ENCODE measurements at places on chromosomes 13 and 19.

DNA sequence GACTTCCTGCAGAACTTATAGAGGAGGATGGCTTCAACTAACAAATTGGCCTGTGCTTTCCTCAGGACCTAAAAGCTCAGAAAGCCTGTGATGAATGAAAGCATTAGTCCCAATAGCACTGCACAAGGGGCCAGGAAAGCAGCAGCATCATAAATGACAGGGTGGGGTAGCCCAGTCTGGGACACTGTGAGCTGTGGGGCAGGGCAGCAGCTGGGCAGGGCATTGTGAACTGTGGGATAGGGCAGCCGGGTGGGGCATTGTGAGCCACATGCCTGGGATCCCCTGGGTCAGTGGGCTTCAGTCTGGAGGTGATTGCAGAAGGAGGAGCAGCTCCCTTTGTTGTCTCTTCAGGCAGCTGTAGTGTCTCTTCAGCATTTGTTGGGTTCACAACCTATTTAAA lies 1276.8 kb downstream of the UQCRFS1 start:
- no peak for DNase-seq

DNA sequence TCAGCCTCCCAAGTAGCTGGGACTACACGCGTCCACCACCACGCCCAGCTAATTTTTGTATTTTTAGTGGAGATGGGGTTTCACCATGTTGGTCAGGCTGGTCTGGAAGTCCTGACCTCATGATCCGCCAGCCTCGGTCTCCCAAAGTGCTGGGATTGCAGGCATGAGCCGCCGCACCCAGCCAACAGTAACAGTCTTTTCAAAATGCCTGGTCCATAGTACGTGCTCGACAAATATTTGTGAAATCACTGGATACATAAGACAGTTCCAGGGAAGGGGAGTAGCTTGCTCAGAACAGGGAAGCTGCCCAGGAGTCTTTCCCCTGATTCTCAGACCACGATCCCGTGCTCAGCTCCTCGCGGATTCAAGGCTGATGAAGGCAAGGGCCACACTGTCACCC lies 30.5 kb downstream of the CACNG6 start:
- no peak for DNase-seq

GRCh38 chr19:16337809-16338469 lies 13.3 kb downstream of the KLF2 start:
- no peak for DNase-seq

- no peak for DNase-seq
Measured at GRCh38 chr19:29376855-29377354, 148.9 kb upstream of the VSTM2B start.

DNA sequence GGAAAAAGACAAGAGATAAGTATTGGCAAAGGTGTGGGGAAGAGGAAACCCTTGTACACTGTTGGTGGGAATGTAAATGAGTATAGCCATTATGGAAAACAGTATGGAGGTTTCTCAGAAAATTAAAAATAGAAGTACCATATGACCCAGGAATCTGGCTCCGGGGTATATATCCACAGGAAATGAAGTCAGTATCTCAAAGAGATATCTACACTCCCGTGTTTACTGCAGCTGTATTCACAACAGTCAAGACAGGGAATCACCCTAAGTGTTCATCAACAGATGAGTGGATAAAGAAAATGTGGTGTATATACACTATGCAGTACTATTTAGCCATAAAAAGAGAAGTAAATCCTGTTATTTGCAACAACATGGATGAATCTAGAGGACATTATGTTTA lies 13.5 kb downstream of the KCTD12 start:
- DNase-seq, result no peak

DNA sequence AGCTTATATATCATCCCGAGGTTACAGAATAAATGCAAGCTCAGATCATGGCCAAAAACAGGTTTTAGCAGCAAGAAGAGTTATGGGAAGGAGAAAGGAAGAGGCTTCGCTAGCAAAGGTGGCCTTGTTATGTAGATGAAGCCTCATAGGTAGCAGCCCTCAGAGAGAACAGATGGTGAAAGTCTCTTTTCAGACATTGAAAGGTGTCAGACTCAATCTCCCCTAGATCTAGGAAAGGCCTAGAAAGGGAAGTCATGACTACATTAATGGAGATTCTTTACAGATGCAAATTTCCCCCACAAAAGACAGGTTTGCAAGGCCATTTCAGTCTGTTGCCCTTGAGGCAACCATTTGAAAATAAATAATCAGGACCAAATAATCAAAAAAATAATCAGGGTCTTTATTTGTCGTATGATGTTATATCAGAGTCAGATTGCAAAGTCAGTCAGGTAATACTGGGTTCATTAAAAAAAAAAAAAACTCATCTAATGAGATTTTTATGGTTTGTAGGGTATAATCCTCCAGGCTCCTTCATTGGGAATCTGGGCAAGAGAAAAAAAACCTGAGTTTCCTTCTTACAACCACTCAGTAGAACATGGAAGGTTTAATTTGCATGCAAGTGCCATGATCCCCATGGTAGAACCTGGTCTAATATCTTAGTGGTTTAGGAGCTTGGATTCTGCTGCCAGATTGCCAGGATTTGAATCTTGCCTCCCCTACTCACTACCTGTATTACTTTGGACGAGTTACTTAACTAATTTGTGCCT lies 50.8 kb upstream of the HTR2A start:
- DNase-seq, result no peak

GRCh38 chr19:37986048-37986750 lies 79.2 kb downstream of the SIPA1L3 start:
- DNase-seq, result no peak

GRCh38 chr19:50820086-50820485 lies 3.5 kb downstream of the KLK1 start:
- no peak for DNase-seq

GRCh38 chr13:42153199-42154113 lies 105.0 kb downstream of the DGKH start:
- DNase-seq, result no peak

GRCh38 chr19:45455707-45456499 lies 11.9 kb upstream of the FOSB start:
- no peak for DNase-seq

DNA sequence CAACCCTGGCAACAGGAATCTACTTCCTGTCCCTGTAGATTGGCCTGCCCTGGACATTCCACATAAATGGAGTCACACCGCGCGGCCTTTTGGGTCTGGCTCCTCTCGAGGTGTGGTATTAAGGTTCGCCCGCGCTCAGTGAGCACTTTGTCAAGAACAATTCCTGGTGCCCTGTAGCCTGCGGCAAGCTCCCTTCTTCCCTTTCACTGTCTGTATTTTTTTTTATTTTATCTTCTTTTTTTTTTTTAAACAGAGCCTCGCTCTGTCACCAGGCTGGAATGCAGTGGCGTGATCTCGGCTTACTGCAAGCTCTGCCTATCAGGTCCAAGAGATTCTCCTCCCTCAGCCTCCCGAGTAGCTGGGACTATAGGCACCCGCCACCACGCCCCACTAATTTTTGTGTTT lies 28.3 kb downstream of the PEX11G start:
- DNase-seq, result no peak

GRCh38 chr13:20053891-20054290 lies 95.4 kb downstream of the ZMYM2 start:
- no peak for DNase-seq

- DNase-seq, result no peak
Measured at GRCh38 chr19:49210108-49210900, 52.7 kb downstream of the TRPM4 start.

DNA sequence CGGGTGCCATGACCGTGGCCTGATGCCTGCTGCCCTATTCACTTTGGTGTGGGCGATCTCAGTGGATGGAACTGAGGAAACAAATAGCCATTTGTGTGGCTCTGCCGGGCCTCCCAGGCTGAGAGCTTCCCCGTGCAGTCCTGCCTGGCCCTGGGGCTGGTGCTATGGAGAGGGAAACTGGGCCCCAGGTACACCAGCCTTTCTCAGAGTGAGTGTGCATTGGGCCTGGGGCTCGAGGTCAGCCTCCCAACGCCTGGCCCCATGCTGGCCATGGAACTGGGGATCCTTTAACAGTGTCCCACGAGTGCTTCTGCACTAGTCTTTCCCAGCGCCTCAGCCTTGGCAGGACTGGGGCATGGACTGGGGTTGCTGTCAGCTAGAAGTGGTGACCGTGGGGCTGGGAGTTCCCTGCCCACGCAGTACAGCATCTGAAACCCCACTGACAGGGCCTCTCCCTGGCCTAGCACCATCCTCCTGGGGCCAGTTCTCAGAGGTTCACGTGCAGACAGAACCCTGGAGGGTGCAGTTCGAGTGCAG lies 10.5 kb downstream of the PLEKHF1 start:
- DNase-seq, result no peak

GRCh38 chr13:108220041-108220440 lies 1.8 kb downstream of the ABHD13 start:
- DNase-seq, result no peak

GRCh38 chr13:45341799-45342500 lies 967 bp upstream of the TPT1 start:
- no peak for DNase-seq

DNA sequence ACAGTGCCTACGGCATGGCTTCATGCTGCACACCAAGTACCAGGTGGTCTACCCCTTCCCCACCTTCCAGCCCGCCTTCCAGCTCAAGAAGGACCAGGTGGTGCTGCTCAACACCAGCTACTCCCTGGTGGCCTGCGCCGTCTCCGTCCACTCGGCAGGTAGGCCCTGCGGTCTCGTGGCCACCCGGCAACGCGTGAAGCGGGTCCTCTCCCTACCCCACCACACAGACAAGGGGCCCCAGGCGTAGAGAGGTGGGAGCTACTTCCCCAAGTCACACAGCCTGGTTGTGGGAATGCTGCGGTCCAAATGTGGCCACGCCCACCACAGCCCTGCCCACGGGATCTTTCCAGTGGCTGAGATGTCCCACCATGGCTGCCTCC lies 4.0 kb downstream of the DCAF15 start:
- no peak for DNase-seq

DNA sequence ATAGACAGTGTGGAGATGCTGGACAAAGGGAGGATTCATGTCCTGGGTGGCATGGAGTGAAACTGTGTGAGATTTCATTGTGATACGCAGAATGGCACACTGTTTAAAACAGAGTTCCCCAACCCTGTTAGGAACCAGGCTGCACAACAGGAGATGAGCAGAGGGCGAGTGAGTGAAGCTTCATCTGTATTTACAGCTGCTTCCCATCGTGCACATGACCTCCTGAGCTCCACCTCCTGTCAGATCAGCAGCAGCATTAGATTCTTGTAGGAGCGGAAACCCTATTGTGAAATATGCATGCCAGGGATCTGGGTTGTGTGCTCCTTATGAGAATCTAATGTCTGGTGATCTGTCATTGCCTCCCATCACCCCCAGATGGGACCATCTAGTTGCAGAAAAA lies 72.5 kb downstream of the RAP2A start:
- DNase-seq, result no peak

DNA sequence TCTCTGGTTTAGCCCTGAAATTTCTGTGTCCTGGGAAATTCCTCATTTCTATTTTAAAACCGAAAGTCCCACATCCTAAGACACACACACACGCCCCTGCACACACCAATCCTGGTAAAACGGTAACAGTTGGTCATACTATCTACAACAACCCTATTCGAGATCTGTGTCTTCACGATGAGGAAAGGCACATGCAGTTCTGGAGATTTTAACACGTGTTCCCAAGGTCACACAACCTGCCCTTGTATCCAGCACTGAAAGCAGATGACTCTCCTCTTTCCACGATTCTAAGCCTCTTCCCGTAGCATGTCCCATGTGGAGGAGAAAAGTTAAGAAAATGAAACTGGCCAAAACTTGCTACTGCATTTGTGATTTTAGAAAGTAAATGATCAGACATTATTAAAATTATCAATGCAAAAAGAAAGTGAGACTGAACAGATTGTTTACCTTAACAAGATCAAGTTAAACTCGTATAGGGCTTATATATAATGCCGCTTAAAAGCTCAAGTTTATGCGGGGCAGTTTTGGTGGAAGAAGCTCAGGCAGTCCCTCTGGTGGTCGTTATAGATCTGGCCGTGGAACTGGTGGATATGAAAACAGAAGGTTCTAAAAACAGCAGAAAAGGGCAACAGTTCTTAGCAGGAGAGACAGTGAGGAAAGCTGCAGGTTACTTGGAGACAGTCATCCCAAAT lies 32.7 kb downstream of the VSTM1 start:
- no peak for DNase-seq

DNA sequence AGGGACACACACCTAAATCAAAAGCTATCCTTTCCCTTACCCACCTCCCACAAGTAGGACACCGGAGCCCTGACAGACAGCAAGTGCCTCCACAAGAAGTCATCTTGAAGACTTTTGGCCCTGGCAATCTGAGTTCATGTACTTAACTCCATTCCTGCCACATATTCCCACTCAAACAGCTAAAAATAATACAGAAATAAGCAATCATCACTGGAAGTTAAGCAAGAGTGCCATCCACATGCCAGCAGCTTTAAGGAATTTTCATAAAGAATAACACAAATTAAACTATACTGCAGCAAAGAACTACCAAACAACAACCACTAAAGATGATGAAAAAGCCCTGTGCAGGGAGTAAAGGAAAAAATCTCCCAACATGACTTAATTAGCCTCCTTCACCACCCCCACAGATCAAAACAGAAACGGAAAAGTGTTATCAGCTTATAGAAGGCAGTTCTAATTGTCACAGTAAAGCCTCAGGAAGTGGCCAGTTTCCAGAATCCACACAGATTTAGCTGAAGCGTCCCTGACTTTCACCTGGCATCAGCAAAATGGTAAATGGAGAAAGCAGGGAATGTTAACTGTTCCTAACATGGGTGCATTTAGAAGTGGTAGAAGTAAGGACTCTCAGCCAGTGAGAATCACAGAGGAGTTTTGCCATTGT lies 343.9 kb downstream of the TBC1D4 start:
- DNase-seq, result no peak

DNA sequence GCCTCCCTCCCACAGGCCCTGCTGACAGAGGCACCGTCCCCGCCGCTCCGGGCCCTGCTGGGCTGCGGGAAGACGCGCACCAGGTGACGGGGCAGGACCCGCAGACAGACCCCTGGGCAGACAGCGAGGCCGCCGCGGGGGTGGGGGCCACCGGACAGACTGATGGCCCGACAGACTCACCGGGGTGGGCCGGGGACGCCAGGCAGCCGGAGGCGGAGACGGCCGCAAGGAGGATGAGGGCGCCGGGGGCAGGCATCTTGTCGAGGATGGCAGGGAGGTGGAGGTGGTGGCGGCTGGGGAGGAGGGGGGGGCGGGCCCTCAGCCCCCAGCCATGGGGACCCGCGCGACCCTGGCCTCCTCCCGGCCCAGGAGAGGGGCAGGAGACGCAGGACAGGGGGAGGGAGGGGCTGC lies 309 bp downstream of the LMTK3 start:
- DNase-seq, result no peak

DNA sequence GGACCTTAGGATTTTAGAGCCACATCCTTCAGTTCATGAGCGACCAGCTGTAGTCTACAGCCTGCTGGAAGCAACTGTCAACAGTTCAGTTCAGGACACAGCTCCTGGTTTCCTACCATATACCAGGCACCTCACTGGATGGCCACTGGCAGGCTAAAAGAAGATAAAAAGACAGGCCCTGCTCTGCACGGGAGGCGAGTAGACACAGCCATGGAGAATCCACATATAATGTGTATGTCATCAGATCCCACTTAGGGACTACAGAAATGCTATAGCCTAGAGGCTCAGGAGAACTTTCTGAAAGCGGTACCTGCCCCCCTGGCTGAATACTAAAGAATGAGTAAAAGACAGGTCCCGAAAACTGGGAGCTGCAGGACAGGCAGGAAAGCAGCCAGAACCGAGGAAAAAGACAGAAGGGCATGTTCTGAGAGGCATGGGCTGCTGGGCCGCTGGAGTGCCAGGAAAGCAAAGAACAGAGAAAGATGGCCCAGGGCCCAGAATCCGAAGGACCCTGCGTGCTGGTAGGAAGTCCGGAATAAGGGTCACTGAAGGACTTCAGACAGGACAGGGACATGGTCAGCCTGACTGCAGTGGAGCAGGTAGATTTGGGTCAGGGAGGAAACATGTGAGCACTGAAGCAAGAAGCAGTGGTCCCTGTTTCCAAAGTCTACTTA lies 23.5 kb downstream of the DZIP1 start:
- DNase-seq, result no peak
